ENCODE measurements at places on chromosomes 4 and X.

DNA sequence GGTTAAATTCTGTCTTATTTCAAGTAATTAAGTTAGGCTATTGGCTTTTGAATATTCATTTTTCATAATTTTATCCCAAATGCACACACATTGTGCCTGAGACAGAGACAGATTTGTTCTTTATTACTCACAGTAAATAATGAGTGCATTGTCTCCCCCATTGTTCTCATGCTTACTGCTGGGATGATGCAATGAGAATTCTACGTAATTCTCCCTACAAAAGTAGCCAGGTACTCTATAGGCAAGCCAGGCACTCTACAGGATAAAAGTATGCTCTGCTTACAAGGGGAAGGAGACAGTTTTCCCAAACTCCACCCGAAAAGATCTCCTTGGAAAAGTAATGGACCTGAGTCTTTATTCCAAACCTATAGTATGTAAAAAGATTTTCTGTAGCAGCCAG lies 1890.7 kb upstream of the PCDH10 start:
- no peak for DNase-seq

DNA sequence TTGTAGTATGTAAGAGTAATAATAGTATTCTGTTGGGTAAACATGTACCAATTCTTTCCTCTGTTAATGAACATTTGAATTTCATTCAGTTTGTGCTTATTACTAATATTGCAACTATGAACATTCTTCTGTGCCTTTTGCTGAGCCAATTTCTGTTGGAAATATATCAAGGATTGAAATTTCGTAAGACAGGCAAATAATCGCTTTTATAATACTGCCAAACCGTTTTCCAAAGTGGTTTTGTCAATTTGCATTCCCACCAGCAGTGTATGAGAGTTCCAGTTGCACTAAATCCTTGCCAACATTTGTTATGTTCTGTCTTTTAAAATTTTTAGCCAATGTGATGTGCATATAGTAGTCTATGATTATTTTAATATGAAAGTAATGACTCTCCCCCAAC lies 38.6 kb downstream of the MAGEB17 start:
- no peak for DNase-seq

- no peak for DNase-seq
Measured at GRCh38 chr4:176850436-176850835, 57.7 kb upstream of the VEGFC start.

GRCh38 chr4:21467551-21467950 lies 481.0 kb downstream of the KCNIP4 start:
- no peak for DNase-seq

DNA sequence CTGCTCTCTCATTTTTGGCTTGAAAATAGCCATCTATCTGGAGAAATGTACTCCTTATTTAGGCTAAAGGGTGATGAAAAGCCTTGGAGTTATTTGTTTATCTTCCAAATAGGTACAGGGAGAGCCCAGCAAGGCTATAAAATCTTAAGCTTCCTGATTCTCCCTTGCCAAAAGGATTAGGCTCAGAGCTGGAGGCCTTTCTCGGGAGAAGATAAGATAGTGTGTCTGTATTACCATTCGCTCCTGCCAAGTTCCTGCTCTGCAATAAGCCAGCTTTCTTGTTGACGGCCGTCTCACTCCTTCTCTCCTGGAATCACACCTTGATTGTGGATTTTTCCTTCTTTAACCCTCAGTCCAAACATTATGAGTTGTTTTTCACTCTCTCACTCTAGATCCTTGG lies 171.8 kb upstream of the TTC29 start:
- DNase-seq: no peak

- DNase-seq: no peak
Measured at GRCh38 chr4:89314291-89314690, 6.7 kb upstream of the GPRIN3 start.

DNA sequence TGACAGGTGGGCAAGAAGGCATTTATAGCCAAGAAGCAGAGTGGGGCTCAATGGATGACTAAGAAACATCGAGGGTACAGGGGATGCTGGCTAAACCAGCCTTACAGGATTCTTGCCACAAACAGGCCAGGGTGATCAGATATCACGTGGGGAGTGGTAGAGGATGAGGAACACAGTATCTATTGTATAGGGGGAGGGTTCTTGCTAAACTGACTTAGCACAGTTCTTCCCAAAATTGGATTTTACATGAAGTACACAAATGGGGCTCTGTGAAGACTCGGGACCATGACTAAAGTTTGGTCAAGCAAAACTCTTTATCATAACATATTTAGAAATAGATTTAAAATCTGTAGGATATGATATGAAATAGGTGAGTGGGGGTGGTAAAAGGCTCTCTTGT lies 144.0 kb upstream of the ATOH1 start:
- DNase-seq: no peak

- DNase-seq: no peak
Measured at GRCh38 chr4:74920704-74921103, 12.2 kb upstream of the PARM1 start.

- DNase-seq: no peak
Measured at GRCh38 chr4:87354168-87355102, 31.8 kb upstream of the HSD17B13 start.

DNA sequence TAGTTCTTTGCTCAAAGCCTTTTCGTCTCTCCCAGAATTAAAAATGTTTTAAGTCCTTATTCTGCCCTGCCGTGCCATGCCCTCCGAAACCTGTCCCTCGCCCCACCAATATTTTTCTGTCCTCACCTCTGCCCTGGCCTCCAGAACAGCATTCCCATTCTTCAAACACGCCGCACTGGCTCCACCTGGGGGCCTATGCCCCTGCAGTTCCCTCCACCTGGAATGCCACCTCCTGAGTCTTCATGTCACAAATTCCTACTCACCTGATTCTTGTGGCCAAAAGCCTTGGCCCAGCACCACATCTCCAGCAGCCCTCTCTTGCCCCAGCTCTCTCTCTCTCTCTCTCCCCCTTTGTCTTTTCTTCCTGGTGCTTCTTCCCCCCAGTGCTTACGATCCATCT lies 91.6 kb downstream of the APBB2 start:
- no peak for DNase-seq

DNA sequence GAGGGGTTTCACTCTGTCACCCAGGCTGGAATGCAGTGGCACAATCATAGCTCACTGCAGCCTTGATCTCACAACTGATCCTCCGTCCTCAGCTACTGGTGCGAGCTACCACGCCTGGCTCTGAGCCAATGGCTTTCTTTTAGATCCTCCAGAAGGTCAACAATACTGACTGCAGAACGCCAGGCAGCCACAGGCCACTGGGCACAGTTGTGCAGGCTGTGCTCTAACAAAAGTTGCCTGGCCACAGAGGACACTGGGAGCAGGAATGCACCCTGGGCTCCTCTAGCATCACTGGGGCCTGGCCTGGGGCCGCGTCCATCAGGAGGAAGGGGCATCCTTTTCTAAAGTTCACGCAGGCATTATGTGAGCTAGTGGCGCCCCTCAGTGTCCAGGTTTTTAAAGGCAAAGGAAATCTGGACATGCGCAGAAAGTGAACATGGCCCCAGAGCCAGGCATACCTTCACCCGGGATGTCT lies 14.9 kb upstream of the PORCN start:
- no peak for DNase-seq

GRCh38 chrX:42567268-42567667 lies 210.7 kb downstream of the PPP1R2C start:
- no peak for DNase-seq

DNA sequence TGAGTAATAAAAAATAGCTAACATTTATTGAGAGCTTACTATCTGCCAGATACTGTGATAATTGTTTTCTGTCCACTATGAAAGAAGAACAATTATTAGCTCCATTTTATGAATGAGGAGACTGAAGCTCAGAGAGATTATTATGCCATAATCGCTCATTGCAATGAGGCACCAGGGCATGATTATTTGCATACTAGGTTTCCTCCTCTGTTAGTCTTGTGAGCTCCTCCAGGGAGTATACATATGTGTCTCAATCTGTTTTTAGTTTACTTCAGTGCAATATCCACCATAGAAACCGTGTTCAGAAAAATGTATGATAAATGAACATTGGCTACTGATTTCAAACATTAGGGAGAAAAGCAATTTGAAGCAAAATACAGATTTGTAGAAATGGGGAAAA lies 139.4 kb upstream of the OTUD4 start:
- DNase-seq: no peak

DNA sequence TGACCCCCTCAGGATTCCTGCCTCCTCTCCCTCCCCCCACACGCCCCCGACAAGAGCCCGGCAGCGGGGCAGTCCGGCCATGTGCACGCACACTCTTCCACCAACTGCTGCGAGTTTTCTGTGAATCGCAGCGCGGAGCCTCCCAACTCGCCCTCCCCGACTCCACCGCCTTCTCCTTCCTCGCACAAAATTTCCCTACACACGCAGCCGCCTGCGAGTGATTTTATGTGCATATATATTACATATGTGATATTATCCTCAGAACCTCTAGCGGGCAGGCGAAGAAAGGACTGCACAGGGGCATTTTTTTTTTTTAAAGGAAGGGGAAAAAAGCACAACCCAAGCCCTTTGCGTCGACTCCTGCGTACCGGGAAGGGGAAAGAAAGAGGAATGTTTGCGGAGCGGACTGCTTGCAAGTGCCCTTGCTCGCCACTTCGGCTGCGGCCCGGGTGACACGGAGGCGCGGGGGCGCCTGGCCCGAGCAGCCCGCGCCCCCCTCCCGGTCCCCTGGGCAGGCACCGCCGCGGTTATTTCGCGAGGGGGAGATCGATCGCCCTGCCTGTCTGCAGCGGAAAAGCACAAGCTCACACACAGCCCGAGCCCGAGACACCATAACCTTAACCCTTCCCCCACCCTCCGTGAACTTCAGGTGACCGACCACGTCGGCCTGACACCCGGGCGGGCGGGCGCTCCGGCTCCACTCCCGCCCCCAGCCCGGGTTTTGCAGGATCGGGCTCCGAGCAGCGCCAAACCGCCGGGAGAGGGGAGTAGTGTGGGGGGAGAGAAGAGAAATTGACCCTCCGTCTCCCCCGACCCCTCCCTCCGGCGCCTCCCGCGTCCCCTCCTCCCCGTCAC lies 2.3 kb downstream of the ZNF827 start:
- DNase-seq: no peak

DNA sequence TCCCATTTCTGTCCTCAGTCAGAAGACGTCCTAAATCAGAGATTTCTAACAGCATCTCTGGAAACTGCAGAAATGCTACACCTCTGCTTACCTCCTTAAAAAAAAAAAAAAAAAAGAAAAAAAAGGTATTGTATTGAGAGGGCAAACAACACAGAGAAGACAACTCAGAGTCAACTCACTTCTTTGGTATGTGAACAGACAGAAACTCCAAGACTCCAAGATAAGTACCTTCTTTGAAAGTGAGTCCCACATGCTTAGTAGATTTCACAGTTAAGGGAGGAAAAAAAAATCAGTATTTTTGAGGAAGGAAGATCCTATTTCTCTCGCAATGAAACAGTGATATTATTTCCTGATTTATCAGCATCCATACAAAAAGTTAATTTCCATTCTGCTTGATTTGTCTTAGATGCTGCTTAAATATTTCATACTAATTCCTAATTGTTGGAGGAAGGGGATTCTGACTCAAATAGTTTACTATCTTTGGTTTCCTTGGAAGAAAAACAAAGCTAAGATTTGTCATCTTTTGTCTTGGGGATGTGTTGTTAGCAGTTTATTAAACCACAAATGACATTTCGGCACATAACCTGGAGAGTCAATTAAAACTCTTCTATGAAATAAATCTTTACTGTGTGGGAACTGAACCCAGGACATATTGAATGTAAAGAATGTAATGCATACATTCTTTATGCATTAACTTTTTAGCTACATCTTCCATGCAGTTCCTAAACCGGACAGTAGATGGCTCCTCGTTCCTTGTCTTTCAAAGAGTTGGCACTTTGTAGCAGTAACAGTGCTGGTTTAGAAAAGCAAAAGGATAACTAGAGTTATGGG lies 4.7 kb downstream of the RASGEF1B start:
- DNase-seq: no peak

DNA sequence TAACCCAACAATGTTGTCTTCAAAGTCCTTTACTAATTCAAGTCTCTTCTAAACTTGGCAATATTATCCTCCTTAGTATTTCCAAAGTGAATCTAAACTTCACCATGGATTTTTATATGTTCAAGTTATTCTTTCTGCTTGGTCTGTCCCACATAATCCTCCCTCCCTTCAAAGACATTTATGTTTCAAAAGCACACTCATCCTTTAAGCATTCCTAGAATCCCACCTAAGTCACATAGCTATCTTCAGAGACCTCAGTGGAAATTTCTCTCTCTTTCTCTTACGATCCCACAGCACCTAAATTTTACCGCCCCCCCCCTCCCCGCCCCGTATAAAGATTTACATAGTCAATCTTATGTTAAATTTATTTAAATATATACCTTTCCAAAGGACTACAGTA lies 314.9 kb upstream of the GRIA3 start:
- DNase-seq: no peak
